ENCODE measurements at places on chromosomes 5 and 9. TPM values are rescaled to one million over a fixed set of nuclear protein-coding genes. Genes with fewer than 3 reads are reported as not detected.

CER1 gene
- total RNA-seq, result not detected

PTGR1 gene
- total RNA-seq, result 74.9 TPM

GRIA1 gene
- total RNA-seq, result 0.11 TPM

DNA sequence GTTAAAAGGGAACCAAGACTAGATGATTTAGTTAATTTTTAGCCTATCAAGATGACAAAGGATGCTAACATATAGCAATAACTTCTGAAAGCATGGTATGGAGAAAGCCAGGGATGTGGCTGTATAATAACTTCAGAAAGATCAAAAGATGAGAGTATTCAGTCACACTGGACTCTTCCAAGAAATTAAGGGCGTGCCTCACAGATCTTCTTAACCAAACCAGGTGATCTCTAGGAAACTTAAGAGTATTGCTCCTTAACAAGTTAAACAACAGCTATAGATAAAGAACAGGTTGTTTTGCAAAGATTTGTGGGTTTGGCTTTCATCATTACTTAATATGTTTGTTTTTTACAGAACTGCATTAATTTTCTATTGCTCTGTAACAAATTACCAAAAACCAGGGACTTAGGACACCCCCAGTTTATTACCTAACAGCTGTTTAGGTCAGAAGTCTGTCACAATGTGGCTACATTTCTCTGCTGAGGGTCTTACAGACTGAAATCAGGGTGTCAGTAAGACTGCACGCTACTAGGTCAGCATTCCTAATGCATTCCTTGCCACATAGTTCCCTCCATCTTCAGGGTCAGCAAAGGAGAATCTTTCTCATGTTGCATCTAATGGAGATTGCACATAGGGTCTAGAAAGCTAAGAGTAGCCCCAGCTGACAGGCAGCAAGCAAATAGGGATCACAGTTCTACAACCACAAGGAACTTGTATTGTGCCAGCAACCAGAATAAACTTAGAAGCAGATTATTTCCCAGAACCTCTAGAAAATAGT is 113.8 kb downstream of the WDR70 start:
- H3K4me1 ChIP-seq, result peaks cover 24% of the 10 kb centered on the region
- H3K4me3 ChIP-seq, result no peak overlapping the region
- DNase-seq, result no peak
- no peaks in the 10 kb centered on the region for H3K36me3 ChIP-seq
- H3K27me3 ChIP-seq, result no peaks in the 10 kb centered on the region

COL15A1 gene
- 16.8 TPM for total RNA-seq

- no peak overlapping the region for H3K4me3 ChIP-seq
- peak; percentile 94 for DNase-seq
- peaks cover 19% of the 10 kb centered on the region for H3K4me1 ChIP-seq
- H3K27me3 ChIP-seq, result no peaks in the 10 kb centered on the region
- H3K36me3 ChIP-seq, result no peaks in the 10 kb centered on the region
- H3K27ac ChIP-seq, result no peak overlapping the region
Measured at GRCh38 chr5:176611435-176611834, 1.5 kb upstream of the GPRIN1 start.

RASGEF1C gene
- total RNA-seq, result not detected

- no peak overlapping the region for H3K27ac ChIP-seq
- peaks cover 8% of the 10 kb centered on the region for H3K4me1 ChIP-seq
- DNase-seq, result peak; percentile 52
- H3K27me3 ChIP-seq, result no peaks in the 10 kb centered on the region
- H3K36me3 ChIP-seq, result no peaks in the 10 kb centered on the region
- no peak overlapping the region for H3K4me3 ChIP-seq
Measured at GRCh38 chr5:67234671-67235176, 38.1 kb upstream of the CD180 start.

INSYN2B gene
- 43.2 TPM for total RNA-seq

- DNase-seq, result peak; percentile 36
- H3K4me1 ChIP-seq, result no peaks in the 10 kb centered on the region
- no peak overlapping the region for H3K27ac ChIP-seq
- no peaks in the 10 kb centered on the region for H3K27me3 ChIP-seq
- H3K4me3 ChIP-seq, result no peak overlapping the region
Measured at GRCh38 chr5:178630475-178630930, 3.7 kb upstream of the CLK4 start.

SLC24A2 gene
- not detected for total RNA-seq

CYFIP2 gene
- total RNA-seq, result 1.8 TPM

DNA sequence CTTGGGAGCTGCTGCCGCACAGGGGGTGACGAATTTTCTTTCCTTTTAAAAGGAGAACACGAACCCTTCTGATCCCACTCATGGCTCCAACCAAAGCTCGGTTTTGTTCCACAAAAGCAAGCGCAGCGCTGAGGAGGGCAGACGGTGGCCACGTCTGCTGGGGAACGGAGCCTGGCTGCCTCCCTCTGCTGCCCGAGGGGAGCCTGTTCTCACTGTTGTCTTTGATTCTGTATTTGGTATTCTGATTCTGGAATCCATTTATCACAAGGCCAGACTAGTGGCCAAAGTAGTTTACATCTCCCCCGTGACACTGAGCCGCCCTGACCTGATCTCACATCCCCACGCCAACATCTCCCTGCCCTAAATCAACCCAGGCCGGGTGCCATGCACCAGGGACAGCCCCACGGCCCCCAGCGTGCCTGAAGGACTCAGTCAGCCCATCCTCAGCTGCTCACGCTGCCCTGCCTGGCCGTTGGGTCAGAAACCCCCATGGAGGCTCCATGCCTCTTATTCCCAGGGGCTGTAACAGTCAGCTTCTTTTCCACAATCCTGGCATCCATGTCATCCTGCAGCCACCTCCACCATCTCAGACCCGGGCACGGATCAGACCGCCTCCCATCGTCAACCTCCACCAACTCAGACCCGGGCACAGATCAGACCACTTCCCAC is 6.7 kb upstream of the NSMF start:
- no peak overlapping the region for H3K4me3 ChIP-seq
- H3K4me1 ChIP-seq, result no peaks in the 10 kb centered on the region
- no peak overlapping the region for H3K27ac ChIP-seq
- DNase-seq, result no peak
- no peaks in the 10 kb centered on the region for H3K36me3 ChIP-seq

DNA sequence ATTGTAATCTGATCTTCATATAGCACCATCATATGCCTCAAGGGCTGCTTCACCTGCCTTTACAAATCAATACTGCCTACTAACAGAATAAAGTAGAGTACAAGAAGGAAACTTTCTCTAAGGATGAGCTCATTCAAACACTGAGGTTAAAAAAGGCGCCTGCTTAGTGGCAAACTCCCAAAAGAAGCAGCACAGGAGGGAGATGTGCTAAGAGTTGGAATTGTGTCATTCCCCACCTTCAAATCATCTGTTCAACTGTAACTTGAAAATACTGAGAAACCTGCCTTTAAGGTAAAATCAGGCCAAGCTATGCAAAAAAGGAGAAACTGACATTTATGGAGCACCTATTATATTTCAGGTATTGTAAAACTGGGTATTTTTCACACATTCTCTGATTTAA is 560.6 kb downstream of the PTPRD start:
- no peak overlapping the region for H3K27ac ChIP-seq
- DNase-seq, result no peak
- no peak overlapping the region for H3K4me3 ChIP-seq

DNA sequence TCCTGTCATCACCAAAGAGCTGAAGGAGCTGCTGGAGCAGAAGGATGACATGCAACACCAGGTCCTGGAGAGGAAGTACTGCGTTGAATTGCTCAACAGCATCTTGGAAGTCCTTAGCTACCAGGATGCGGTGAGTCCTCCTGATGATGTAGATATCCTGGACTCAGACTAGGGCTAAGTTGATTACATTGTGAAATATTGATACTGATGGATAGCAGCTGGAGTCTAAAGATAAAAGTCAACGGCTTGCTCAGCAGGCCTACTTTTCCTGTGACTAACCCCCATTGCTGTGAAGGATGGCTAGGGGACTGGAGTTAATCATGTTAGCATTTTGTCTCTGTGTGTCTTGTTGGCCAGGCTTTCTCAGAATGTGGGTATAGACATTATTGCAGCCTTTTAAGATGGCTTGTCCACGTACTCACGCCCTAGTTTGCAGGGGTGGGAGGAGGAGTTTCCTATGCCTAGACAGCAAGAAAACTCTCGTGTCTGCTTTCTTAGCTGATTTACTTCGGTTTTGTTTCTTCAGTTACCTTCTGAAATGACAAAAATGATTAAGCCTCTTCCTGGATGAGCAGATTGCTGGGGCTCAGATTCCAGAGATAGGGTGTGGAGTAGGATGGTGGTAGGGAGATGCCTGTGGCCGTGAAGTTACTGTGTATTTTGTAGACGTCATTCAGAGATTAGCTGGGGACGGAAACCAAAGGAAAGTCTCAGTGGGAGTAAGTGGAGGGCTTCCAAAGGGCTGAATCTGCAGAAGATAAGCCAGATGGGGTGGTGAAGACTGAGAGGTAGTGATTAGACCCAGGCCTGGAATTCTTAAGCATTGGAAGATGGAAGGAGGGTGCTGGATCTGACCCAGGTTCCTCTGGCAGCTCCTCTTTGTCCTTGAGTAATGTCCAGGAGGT is 166.3 kb downstream of the DOCK2 start:
- DNase-seq, result peak; percentile 98
- H3K4me1 ChIP-seq, result peaks cover 55% of the 10 kb centered on the region
- H3K27ac ChIP-seq, result peak overlapping the region; percentile 95
- no peaks in the 10 kb centered on the region for H3K36me3 ChIP-seq
- peak overlapping the region; percentile 47 for H3K4me3 ChIP-seq

- H3K27ac ChIP-seq, result no peak overlapping the region
- DNase-seq, result no peak
- no peak overlapping the region for H3K4me3 ChIP-seq
- H3K27me3 ChIP-seq, result no peaks in the 10 kb centered on the region
Measured at GRCh38 chr5:16726538-16726946, 109.7 kb upstream of the RETREG1 start.

- no peaks in the 10 kb centered on the region for H3K27me3 ChIP-seq
- DNase-seq, result peak; percentile 8
- no peaks in the 10 kb centered on the region for H3K36me3 ChIP-seq
- H3K27ac ChIP-seq, result no peak overlapping the region
- H3K4me3 ChIP-seq, result no peak overlapping the region
Measured at GRCh38 chr9:88706193-88707113, 171.5 kb downstream of the NXNL2 start.

ADAMTS12 gene
- 10.1 TPM for total RNA-seq

DNA sequence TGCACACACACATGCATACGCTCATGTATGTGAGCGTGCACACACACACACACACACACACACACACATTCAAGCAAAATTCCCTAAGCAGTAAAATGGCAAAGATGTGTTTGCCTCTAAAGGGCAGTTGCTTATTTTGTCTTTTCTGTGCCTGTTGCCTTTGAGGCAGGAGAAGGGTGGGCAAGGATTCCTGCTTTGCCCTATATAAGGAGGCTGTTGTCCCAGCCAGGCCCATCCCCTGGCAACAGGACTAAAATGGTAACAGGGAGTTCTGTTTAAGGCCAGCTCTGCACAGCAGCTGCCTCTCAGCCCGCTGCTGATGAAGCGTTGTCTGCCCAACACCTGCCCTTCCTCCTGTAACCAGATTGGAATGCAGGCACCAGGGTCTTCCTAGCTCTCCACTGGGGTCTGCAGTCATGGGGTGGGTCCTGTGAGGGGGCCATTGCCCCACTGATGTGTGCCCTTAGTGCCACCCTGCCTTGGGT is 64.4 kb downstream of the PPARGC1B start:
- DNase-seq, result no peak
- no peak overlapping the region for H3K4me3 ChIP-seq
- H3K36me3 ChIP-seq, result no peaks in the 10 kb centered on the region
- H3K27me3 ChIP-seq, result no peaks in the 10 kb centered on the region
- H3K27ac ChIP-seq, result no peak overlapping the region

GRCh38 chr9:108103046-108103693 is 613.6 kb upstream of the KLF4 start:
- H3K36me3 ChIP-seq, result no peaks in the 10 kb centered on the region
- DNase-seq, result peak; percentile 56
- no peak overlapping the region for H3K27ac ChIP-seq
- no peak overlapping the region for H3K4me3 ChIP-seq

- H3K27me3 ChIP-seq, result no peaks in the 10 kb centered on the region
- H3K36me3 ChIP-seq, result no peaks in the 10 kb centered on the region
- no peak overlapping the region for H3K27ac ChIP-seq
Measured at GRCh38 chr5:143977891-143978461, 166.0 kb downstream of the HMHB1 start.

DNA sequence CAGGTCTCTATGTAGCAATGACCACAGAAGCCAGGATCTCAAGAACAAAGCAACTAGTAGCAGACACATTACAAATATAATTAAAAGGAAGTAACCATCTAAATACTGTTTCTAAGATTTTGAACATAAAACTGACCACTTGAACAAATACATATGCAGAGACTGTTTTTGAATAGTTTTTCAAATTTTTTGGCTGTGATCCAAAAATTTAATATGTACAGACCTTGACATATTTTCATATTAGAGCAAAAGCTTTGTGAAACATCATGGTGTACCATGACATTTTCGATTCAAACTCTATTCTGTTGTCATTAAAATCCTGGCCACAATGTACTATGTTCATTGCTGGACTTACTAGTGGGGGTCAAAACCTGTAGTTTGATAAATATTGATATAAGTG is 126.5 kb downstream of the NUDT12 start:
- H3K4me3 ChIP-seq, result no peak overlapping the region
- DNase-seq, result no peak
- H3K27me3 ChIP-seq, result no peaks in the 10 kb centered on the region

PCDHGC5 gene
- total RNA-seq, result 2.2 TPM

GNA14 gene
- total RNA-seq, result not detected

CDH6 gene
- 7.2 TPM for total RNA-seq

FRRS1L gene
- total RNA-seq, result not detected

- no peak within 1 kb of the TSS for H3K4me3 ChIP-seq
- DNase-seq, result no peak
- H3K27ac ChIP-seq, result no peak within 1 kb of the TSS
- no peaks in the 10 kb centered on the region for H3K4me1 ChIP-seq
- no peaks in the 10 kb centered on the region for H3K36me3 ChIP-seq
- H3K27me3 ChIP-seq, result no peaks in the 10 kb centered on the region
Measured at GRCh38 chr5:43412156-43412555, at the start of gene CCL28. Gene CCL28, minus strand, starts transcription at chr5:43412391. Its CDS starts 75 bp downstream, at chr5:43412316.

DNA sequence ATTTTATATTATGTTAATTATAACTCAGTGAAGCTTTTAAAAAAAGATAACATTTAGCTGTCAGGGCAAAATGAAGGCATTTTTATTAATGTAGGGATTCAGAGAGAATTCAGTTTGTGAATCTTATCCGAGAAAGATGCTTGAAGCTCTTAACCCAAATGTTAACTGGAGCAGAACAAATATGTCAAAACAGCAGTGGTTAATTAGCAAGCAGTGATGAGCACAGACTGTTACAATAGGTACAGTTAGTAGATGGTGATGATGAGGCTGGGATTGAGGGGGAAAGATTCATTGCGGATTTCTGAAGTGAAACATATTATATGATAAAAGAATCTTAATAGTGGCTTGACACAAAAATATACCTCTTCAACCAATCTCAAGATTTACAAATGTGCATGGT is 356.7 kb downstream of the DIRAS2 start:
- H3K27ac ChIP-seq, result no peak overlapping the region
- H3K36me3 ChIP-seq, result no peaks in the 10 kb centered on the region
- no peak overlapping the region for H3K4me3 ChIP-seq

LCN2 gene
- not detected for total RNA-seq

GRCh38 chr5:57094753-57095683 is 78.8 kb upstream of the GPBP1 start:
- H3K27me3 ChIP-seq, result 0 out of 2 replicates have a peak, but pooled peaks cover 6% of the 10 kb centered on the region
- H3K27ac ChIP-seq, result no peak overlapping the region
- no peak overlapping the region for H3K4me3 ChIP-seq
- H3K4me1 ChIP-seq, result no peaks in the 10 kb centered on the region
- DNase-seq, result peak; percentile 6

All from GM23248 (cell line).